ENCODE measurements at places on chromosomes 2 and 18.

GRCh38 chr18:57920036-57920435 lies 116.9 kb upstream of the ATP8B1 start:
- DNase-seq = no peak

GRCh38 chr2:73908689-73909652 lies 16.2 kb downstream of the ACTG2 start:
- DNase-seq = no peak

GRCh38 chr2:3041841-3042600 lies 335.6 kb downstream of the EIPR1 start:
- no peak for DNase-seq

DNA sequence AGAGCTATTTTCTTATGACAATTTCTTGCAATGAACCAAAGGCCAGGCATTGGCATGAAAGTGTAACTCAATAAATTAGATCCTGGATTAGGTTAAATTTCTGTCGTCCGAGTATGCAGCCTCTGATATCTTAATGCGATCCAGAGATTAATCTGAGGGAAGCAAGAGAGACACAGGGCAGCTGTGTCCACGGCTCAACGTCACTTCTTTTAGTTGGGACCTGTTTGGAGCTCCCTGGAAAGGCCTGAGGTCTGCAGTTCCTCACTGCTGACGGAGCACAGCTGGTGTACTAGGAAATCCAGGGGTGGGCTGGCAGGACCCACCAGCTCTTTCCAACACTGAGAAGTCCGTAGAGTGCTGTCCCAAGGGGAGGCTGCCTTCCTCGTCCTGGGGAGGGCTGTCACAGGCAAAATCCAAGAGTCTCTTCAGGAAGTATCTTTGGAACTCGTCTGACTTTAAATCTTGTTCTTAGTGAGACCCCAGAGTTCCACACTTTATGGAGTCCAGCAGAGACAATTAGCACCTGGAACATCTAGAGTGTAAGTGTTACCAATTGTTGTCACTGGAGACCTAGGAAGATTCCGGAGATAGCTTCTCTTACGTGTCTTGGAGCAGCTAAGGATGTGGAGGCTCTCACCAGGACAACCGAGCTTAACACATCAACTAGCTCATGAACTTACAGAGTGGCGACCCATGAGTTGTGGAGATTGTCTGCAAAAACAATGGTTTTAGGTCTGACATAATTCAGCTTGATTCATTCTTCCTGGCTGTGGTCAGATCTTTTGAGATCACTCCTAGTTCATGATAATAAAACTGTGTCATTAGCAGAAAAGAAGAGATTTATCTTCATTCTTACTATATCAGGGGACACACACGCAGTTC lies 173.7 kb downstream of the ACKR3 start:
- DNase-seq = peak; percentile 65

GRCh38 chr18:13231151-13231550 lies 12.6 kb downstream of the LDLRAD4 start:
- DNase-seq = no peak

- DNase-seq = no peak
Observed at GRCh38 chr2:64035072-64035942, 16.1 kb upstream of the VPS54 start.

- no peak for DNase-seq
Observed at GRCh38 chr2:171726847-171727450, 39.7 kb downstream of the DYNC1I2 start.

GRCh38 chr2:4499316-4500030 lies 796.1 kb downstream of the DCDC2C start:
- DNase-seq = no peak

GRCh38 chr2:134642938-134643337 lies 75.9 kb downstream of the TMEM163 start:
- DNase-seq = no peak

- DNase-seq = no peak
Observed at GRCh38 chr18:12818243-12818642, 65.8 kb downstream of the PTPN2 start.

GRCh38 chr2:120469426-120469825 lies 123.5 kb downstream of the INHBB start:
- no peak for DNase-seq

DNA sequence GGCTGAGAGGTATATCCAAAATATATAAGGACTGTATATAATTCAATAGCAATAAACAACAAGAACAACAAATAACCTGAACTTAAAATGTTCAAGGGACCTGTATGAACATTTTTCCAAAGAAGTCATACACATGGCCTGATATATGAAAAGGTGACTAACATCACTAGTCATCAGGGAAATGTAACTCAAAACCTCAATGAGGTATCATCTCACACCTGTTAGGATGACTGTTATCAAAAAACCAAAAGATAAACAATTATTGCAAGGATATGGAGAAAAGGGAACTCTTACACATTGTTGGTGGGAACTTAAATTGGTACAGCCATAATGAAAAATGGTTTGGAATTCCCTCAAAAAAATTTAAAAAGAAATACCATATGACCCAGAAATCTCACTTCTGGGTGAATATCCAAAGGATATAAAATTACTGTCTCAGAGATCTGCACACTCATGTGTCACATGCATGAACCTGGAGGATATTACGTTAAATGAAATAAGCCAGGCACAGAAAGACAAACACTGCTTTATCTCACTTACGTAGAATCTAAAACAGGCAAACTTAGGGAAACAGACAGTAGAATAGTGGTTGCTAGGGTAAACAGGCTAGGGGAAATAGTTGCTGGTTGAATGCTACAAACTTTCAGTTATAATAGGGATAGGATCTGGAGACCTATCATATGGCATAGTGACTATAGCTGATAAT lies 334.5 kb upstream of the MMADHC start:
- DNase-seq = no peak

- no peak for DNase-seq
Observed at GRCh38 chr2:134718817-134719814, at the start of gene TMEM163. Gene TMEM163 (minus strand): TSS chr2:134719000.

DNA sequence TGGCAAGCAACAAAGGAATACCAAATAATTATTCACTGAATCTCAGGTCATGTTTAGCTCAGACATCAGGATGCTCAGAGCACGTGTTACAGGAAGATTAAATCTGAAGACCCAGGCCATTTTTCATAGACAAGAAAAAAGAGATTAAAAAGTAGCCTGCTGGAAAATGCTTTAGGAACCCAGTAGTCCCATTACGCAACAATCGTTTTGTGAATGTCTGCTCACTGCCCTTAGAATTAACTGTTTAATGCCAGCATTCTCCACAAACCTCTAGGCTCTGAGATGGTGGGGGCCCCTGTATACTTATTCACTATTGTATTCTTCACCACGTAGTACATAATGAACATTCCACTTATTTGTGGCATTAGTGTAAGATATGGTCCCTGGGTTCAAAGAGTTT lies 154.6 kb upstream of the NYAP2 start:
- DNase-seq = no peak

DNA sequence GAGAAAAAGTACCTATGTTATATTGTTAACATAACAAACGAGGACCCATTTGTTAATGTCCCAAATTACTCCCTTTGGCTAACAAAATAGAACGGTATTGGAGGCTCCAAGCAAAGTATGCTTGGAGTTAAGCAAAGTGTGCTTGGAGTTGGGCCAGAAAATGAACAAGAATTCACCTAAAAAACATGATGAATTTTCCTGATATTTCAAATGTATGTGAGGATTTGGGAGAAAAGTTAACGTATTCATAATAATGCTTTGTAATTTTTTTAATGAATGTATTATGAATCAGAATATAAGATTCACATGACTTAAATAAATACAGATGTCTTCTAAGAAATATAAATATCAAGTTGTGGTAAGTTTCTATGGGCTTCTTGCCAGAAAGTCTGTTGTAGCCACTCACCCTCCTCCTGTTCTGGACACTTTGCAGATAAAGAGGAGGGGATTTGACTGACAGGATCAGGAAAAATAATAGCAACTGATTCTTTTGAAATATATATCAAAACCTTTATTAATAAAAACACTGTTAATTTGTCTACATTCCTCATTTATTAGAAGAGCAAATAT lies 423.7 kb upstream of the MMADHC start:
- DNase-seq = no peak

GRCh38 chr2:95058989-95059641 lies 33.6 kb downstream of the MAL start:
- DNase-seq = peak; percentile 70

DNA sequence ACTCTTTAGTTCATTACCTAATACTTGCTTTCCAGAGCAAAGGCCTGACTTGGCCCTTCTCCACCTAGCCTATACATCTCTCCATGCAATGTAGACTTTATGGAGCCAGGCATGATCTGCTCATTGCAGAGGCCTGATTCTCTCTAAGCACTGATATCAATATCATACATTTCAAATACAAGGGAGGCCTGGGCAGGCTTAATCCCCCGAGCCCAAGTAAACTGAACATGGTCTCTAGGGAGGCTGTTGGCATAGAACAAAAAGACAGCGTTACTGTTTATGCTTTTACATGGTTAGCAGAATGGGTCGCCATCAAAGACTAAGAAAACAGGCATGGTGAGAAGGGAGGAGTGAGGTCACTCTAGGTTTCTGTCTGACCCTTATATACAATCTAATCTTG lies 695.1 kb downstream of the ZEB2 start:
- DNase-seq = no peak

DNA sequence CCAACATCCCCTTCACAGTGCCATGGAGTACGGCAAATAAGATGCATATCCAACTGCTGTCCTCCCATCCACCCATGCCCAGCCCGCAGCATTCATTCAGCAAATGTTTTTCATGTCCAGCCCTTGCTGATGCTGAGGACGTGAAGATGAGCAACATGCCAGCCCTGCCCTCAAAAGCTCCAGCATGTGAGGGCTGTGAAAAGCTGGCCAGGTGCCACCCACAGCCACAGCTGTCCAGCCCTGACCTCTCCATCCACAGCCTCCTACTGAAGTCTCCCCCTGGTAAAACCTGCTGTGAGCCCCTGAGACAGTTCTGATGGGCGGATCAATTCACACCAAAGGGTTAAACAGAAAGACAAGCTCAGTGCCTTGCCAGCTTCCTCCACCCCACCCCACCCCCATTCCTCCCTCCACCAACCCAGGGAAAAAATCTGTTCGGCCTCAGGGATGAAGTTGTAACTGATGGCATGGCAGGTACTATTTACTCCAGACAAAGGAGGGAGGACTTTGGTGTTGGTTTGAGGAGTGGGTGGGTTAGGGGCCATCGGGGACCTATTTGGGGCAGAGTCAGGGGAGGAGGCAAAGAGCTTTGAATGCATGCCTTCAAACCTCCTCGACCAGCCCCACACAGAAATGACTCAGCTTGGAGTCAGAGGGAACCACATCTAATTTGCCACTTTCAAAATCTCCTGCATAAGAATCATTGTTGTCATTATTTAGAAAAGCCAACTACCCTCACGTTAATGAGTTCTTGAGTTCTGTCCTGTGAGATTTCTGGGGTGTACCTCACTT lies 4.3 kb downstream of the ZBTB7C start:
- no peak for DNase-seq
